ENCODE measurements at places on chromosomes 7 and 10.

- DNase-seq = no peak
- no peaks in the 10 kb centered on the region for H3K36me3 ChIP-seq
- no peak overlapping the region for H3K4me3 ChIP-seq
- no peak overlapping the region for H3K27ac ChIP-seq
- peaks cover 19% of the 10 kb centered on the region for H3K27me3 ChIP-seq
These were observed 11.4 kb downstream of the ZNF488 start for GRCh38 chr10:47372726-47373125.

DNA sequence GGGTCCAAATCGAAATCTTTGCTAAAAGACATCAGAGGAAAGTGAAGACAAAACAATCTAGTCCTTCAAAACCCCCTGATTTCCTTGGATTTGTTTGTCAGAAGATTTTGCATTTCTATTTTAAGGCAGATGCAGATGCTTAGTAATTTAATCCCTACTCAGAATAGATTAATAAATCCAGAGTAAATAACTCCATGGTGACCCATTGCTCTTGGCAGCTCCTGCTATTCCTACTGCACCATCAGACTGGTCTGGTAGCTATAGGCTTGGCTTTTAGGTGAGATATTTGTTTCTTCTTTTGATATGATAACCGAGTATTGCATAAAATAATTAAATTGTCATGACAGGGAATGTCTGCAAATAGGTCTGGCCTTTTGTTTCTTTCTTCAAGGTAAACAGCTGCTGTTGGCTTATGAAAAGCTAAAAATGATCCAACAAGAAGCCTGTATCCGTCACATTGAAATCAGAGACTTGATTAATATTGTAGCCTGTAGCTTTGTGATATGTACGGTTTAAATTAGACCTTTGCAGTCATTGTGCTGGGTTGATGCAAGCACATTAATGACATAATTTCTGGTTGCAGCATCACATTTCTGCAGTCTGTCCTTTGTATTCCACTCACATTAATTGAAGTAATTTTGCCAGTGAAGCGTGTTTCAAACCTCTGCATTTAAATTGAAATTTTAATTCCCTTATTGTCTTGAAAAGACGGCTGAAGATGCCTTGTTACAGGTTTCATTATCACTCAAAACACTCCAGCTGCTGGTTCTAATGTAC, 40.7 kb downstream of the EXOC4 start:
- H3K27me3 ChIP-seq = no peaks in the 10 kb centered on the region
- no peak for DNase-seq
- peaks cover 30% of the 10 kb centered on the region for H3K36me3 ChIP-seq

- H3K36me3 ChIP-seq = no peaks in the 10 kb centered on the region
- DNase-seq = no peak
- H3K27me3 ChIP-seq = no peaks in the 10 kb centered on the region
- no peak overlapping the region for H3K4me3 ChIP-seq
- no peak overlapping the region for H3K27ac ChIP-seq
These were observed 799.9 kb downstream of the TNS3 start for GRCh38 chr7:46781901-46782439.

GRCh38 chr10:3747984-3748383, 37.0 kb downstream of the KLF6 start:
- no peak overlapping the region for H3K27ac ChIP-seq
- DNase-seq = peak; percentile 17
- H3K27me3 ChIP-seq = peaks cover 3% of the 10 kb centered on the region
- no peaks in the 10 kb centered on the region for H3K4me1 ChIP-seq
- H3K4me3 ChIP-seq = no peak overlapping the region

DNA sequence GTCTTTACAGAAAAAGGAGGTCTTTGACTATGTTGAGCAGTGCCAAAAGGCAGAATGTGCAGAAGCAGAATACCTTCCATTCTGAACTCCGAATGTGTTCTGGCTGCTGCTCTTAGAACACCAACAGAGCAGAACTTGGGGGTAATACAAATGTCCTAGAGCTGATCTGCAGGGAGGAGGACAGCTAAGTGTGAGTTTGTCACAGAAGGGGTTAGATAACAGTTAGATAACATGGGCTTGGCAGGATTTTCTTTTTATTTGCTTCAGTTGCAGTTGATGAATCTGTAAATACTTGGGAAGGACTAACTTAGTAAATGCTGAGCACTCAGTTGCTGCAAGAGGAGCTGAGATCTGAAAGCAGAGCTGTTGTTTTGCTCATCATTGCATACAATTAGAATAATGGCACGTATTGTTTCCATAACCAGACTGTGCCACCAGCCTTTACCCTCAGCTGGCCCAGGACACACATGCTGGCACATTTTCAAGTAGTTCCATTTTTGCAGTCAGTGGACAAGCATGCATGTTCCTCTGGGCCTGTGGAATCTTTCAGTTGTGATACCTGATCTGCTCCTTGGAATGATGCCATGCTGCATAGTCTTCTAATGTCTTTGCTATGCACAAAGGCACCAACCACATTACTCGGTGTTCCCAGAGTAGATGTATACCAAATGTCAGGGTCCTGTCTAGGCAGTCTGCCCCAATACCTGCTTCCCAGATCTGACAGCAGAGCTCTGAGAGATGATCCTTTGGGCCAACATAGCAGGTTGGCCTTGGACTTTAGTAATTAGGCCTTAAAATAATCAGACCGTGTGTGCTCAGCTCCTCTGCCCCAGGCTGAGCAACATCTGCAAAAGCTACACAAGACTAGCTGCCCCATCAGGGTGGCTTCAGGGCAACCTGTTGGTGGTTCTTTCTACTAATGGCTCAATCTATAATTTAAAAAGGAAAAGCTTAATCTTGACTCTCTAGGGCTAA, 55.7 kb downstream of the GSDME start:
- no peaks in the 10 kb centered on the region for H3K27me3 ChIP-seq
- H3K4me1 ChIP-seq = peaks cover 10% of the 10 kb centered on the region
- H3K27ac ChIP-seq = no peak overlapping the region
- no peaks in the 10 kb centered on the region for H3K36me3 ChIP-seq

DNA sequence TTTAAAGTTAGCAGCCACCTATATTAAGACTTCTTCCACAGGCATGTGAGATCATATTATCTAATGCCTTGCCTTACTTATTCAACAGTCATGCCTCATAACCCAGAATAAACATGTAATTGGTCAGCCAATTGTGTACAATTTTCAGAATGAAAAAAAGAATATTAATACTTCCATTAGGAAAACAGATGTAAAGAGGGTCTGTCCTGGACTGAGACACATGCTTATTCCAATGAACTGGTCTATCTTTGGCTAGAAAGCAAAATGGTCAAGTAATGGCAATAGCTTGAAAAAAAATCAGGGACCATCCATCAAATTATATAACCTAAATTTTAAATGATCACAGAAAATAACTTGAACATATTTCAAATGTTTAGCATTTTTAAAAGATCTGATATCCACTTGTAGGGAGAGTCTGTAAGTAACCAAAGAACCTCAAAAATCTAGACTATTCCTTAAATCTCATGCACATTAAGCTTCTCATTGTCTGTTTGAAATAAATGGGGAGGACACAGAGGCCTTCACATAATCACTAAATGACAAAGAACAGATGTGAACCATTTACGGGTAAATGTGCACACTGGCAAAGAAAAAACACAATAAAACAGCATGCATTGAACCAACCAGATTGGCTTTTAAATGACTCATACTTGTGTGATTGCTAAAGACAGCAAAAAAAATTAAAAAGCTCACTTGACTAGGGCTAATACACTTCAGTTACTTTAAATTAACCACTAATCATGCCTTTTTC, 568.8 kb upstream of the PCDH15 start:
- no peak overlapping the region for H3K27ac ChIP-seq
- H3K27me3 ChIP-seq = no peaks in the 10 kb centered on the region
- H3K4me3 ChIP-seq = no peak overlapping the region
- H3K36me3 ChIP-seq = no peaks in the 10 kb centered on the region
- H3K4me1 ChIP-seq = no peaks in the 10 kb centered on the region

GRCh38 chr10:60182691-60183090, 207.0 kb downstream of the ANK3 start:
- no peaks in the 10 kb centered on the region for H3K36me3 ChIP-seq
- H3K4me1 ChIP-seq = peaks cover 5% of the 10 kb centered on the region
- no peak overlapping the region for H3K4me3 ChIP-seq
- no peak for DNase-seq
- no peaks in the 10 kb centered on the region for H3K27me3 ChIP-seq
- no peak overlapping the region for H3K27ac ChIP-seq

DNA sequence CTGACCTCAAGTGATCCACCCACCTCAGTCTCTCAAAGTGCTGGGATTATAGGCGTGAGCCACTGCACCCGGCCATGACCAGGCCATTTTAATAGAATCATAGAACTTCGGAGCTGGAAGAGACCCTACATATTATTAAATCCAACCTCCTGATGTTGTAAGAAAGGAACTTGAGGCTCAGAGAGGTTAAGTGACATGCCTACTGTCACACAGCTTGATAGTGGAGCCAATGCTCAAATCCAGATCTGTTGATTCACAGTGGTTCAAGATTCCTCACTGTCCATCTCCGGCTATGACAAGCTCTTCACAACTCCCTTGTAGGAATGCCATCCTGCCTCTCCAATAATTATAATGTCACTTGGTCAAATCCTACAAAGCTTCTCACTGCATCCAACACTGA, 65.3 kb downstream of the MYOF start:
- no peak overlapping the region for H3K4me3 ChIP-seq
- H3K36me3 ChIP-seq = peaks cover 5% of the 10 kb centered on the region
- DNase-seq = no peak
- no peak overlapping the region for H3K27ac ChIP-seq
- peaks cover 35% of the 10 kb centered on the region for H3K4me1 ChIP-seq
- no peaks in the 10 kb centered on the region for H3K27me3 ChIP-seq

DNA sequence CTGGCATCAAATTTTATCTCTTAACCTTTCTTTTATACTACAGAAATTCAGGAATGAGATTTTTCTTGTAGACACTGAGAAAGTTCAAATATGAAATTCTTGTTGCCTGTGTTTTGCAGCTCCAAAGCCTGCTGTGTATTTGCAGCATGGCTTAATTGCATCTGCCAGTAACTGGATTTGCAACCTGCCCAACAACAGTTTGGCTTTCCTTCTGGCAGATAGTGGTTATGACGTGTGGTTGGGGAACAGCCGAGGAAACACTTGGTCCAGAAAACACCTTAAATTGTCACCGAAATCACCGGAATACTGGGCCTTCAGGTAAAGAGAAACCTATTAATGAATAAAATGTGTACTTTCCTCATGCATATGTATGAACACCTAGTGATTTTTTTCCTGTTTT, 24.8 kb downstream of the LIPK start:
- peaks cover 9% of the 10 kb centered on the region for H3K27me3 ChIP-seq
- no peak overlapping the region for H3K27ac ChIP-seq
- H3K36me3 ChIP-seq = no peaks in the 10 kb centered on the region
- peaks cover 2% of the 10 kb centered on the region for H3K4me1 ChIP-seq
- no peak overlapping the region for H3K4me3 ChIP-seq

DNA sequence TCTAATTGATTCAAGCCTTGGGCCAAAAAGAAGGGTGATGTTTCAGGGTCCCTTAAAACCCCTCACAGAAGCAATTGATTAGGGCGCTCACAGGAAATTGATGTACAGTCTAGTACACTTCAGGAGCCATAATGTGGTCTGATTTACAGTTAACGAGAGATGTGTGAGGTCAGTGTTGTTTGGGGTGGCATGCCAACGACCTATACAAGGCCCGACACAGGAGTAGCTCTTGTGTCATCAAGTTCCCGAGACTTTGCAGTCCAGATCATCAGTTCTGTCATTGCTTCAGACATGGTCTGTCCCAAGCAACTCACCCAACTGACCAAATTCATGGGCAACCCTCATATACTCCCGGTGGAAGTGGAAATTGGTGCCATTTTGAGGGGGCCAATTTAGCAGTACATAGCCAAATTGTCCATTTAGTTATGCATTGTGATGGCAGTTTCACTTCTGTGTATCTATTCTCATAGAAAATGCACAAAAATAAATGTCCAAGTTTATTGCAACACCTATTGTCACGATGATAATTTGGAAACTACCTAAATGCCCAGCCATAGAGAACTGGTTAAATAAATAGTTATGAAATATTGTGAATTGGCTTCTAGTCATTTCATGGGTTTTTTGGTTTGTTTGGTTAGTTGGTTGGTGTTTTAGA, 18.0 kb upstream of the ARID5B start:
- H3K36me3 ChIP-seq = no peaks in the 10 kb centered on the region
- H3K27me3 ChIP-seq = no peaks in the 10 kb centered on the region
- no peak for DNase-seq
- no peak overlapping the region for H3K4me3 ChIP-seq
- H3K27ac ChIP-seq = no peak overlapping the region
- H3K4me1 ChIP-seq = peaks cover 2% of the 10 kb centered on the region

- H3K4me1 ChIP-seq = peaks cover 16% of the 10 kb centered on the region
- peaks cover 9% of the 10 kb centered on the region for H3K27me3 ChIP-seq
- peak overlapping the region; percentile 58 for H3K4me3 ChIP-seq
- H3K27ac ChIP-seq = no peak overlapping the region
- peaks cover 16% of the 10 kb centered on the region for H3K36me3 ChIP-seq
- DNase-seq = no peak
These were observed 1.7 kb upstream of the PFKP start for GRCh38 chr10:3065622-3066021.

- no peak overlapping the region for H3K27ac ChIP-seq
- no peak for DNase-seq
- H3K4me3 ChIP-seq = no peak overlapping the region
- no peaks in the 10 kb centered on the region for H3K36me3 ChIP-seq
- no peaks in the 10 kb centered on the region for H3K27me3 ChIP-seq
- no peaks in the 10 kb centered on the region for H3K4me1 ChIP-seq
These were observed 158.4 kb upstream of the PDE1C start for GRCh38 chr7:32228601-32229000.

GRCh38 chr10:126315494-126316177, 72.6 kb downstream of the ADAM12 start:
- H3K36me3 ChIP-seq = no peaks in the 10 kb centered on the region
- no peak for DNase-seq
- H3K27me3 ChIP-seq = no peaks in the 10 kb centered on the region
- no peaks in the 10 kb centered on the region for H3K4me1 ChIP-seq
- H3K27ac ChIP-seq = no peak overlapping the region

DNA sequence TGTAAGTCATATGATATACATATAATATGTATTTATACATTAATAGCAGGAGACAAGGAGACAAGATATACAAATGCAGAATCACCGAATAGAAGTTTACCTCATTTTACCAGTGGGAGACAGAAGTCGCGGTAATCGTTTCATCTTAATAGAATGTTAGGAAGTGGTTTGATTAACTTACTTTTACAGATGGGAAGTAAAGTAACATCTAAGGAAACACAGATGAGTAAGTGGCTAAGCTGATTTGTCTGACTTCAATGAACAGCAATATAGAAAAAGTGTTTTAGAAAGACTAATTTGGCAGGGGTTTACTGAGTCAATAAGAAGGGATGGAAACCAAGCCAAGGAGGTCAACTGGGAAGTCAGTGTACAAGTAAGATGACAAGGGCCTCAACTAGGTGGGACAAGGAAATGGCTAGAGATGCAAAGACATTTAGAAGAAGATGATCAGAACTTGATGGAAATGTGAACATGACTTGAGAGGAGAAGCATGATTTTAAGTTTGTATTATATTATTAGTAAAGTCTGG, 36.2 kb upstream of the FAM133B start:
- peak overlapping the region; percentile 72 for H3K27ac ChIP-seq
- DNase-seq = no peak
- H3K4me3 ChIP-seq = peak overlapping the region; percentile 4

Data from activated CD8-positive, alpha-beta T cell treated with anti-CD3 and anti-CD28 coated beads, Interleukin-2, amount 10 ng/mL, durations not matched to agents 7 days and 5 days (primary cell).